ENCODE measurements at places on chromosomes 2 and 18.

- no peak for DNase-seq
Observed at GRCh38 chr2:69791045-69791444, 38.4 kb upstream of the GMCL1 start.

DNA sequence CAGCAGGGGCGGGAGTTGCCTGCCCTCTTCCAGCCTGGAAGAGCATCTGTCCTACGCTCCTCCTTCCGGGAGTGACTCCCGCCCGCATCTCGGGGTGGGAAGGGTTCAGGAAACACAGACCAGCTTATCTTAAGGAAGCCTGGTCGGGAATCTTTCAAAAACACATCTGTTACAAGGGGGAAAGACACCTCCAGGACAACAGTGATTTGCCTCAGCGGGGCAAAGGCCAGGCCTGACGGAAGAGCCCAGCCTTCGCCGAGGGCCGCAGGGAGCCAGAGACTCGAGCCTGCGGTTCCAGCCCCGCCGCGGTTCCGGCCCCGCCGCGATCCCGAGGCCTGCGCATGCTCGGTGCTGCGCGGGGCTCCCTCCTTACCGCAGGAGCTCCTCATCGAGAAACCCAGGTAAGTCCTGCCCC is 38.1 kb upstream of the TGIF1 start:
- peak; percentile 23 for DNase-seq

GRCh38 chr18:3329872-3330271 is 67.9 kb downstream of the MYL12B start:
- DNase-seq, result no peak

DNA sequence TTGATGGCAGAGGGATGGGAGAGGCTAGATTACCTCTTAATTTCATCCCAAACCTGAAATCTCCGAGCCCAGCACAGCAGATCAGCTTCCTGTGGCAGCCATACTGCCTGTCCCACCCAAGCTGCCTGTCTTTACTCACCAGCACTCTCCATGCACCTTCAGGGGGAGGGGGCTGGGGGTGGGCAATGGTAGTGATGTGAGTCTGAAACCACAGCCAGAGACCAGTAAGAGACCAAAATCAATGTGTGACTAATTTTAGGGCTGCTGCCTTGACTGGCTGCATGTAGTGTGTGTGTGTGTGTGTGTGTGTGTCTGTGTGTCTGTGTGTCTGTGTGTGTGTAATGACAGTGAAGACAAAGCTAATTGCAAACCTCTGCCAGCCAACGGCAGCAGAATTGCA is 11.7 kb upstream of the TEX261 start:
- no peak for DNase-seq

DNA sequence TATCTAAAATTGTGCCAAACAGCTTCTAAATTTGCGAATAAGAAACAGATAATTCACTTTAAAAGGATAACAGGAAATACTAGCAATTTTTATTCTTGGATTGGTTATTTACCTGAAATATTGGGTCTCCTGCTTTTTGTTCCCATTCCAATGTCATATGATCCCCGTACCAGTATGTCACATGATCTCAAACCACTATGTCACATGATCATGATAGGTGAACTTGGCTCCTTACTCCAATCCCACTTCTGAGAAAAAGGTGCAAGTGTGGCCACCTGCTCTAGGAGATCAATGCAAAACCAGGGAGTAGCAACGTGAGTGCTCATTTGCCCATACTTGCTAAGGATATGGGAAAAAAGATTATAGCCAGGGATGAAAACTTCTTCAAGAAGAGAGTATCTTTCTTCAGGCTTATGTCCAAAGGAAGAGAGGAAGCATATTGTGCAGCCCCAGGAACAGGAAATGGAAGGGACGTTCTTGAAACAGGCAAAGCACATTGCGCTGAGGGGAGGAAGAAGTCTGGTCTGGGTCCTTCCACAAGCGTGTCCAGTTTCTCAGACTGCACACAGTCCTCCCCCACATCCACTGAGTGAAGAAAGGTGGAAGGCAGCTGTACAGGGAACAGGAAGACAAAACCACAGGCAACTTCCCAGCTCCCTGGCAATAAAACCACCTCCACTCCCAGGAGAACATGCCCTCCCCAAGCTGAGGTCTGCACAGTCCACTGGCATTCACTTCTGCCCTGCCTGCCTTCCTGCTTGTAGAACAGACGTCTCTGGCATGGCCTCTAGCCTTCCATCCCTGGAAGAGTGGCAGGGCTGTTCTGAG is at the start of gene LYG2:
Gene LYG2 (minus strand): TSS at position 176 of the 828 bp plus-strand sequence. CDS start 1,406 bp downstream, outside the sequence.
- DNase-seq, result no peak

DNA sequence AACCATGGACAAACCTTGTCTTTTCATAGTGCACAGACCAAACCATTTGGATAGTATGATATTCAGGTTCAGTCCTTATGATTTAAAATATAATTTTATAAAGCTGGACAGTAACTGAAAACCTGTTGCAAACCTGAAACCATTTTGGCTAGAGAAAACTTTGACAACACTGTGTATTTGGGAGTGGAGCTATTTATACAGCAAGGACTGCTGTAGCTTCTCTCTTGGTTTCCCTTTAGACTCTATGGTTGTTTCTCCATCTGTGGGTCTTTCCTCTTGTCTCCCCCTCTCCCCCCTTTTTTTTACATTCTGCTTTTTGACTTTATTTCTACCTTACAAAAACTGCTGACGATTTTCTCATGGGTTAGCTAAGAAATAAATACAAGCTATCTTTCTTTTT is 581.7 kb downstream of the SLC4A3 start:
- DNase-seq, result no peak

DNA sequence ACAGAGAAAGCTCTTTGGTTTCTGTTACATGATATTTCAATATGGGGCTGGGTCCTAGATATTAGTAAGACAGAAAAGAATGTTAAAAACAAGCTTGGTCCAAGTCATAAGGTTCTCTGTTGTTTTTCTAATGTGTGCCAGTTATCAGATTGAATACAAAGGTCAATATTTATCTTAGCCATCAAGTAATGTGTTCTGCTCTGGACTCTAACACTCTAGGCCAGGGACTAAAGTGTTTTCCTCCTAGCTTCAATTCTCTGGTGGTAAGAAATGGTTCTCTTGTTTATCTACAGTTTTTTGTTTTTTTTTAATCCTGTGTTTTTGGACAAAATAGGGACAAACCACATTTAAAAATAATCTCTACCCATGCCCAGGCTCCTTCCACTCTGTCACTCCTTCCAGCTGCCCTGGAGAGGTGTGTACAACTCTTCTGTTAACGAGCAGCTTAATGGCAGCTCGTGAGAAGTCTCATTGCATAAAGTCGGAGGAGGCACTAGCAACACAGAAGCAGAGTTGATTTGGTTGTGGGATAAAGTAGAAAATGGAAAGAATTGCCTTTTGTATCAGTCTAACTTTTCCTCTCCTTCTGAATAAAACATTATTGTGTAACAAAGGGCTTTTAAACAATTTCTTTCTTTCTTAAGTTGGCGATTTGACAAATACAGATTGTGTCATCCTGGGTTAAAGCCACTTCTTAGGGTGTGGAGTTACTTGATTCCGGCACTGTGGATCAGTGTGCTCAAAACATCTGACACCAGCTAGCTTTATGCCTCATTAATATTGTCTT is 8.0 kb upstream of the SESTD1 start:
- DNase-seq, result no peak

DNA sequence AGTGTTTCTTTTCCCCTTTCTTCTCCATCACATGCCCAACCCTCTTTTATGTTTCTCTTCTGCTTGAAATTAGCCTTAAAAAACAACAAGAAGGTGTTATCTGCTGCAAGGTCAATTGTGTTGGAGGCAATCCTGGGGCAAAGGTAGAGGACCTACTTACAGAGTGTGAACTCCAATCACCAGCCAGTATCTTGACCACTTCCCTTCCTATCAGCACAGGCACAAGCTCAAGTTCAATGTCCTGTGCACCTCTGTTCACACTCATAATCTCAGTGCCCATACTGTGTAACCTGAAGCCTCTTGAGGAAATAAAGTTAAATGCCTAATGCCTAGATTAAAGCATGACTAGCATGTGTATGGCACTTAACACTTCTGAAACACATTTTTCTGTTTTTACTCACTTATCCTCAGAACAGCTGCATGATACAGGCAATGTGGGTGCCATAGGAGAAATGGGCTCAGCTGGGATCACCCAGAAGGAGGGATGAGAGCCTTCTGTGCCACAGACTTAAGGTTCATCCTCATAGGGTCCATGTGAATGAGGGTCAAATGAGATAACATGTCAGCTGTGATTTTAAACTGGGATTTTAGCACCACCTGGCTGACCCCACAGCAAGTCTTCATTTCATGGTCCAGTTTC is 701.5 kb downstream of the BCL11A start:
- no peak for DNase-seq

- DNase-seq, result no peak
Observed at GRCh38 chr2:239747274-239747673, 277.9 kb downstream of the NDUFA10 start.

- DNase-seq, result no peak
Observed at GRCh38 chr2:6143812-6144211, 451.6 kb downstream of the SOX11 start.

DNA sequence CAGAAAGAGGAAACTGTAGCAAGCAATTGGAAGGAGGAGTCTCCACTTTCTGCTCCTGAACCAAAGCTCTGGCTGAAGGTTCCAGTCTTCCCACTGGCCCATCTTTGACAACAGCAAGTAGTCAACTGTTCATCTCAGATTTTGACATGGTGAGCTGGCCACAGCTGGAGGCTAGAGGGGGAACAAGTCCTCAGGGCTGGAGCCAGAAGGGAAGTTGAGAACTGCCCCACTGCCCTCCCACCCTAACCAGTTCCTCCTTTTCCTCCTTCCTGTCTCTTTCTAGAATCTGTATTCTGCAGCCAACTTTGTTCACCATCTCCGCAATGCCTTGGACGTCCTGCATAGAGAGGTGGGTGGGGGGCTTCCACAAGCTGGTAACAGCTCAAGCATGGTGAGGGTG is 105.8 kb downstream of the PLB1 start:
- DNase-seq, result no peak

GRCh38 chr2:235194836-235195235 is 243.0 kb downstream of the SH3BP4 start:
- no peak for DNase-seq

- DNase-seq, result no peak
Observed at GRCh38 chr2:144151405-144151804, 368.5 kb downstream of the ZEB2 start.

- DNase-seq, result no peak
Observed at GRCh38 chr2:235048549-235048948, 96.7 kb downstream of the SH3BP4 start.

- DNase-seq, result no peak
Observed at GRCh38 chr2:134760385-134760784, 41.6 kb upstream of the TMEM163 start.
